Vagina (tissue), 2 donors: ENCODE measurements at places on chromosomes 4 and X.

DNA sequence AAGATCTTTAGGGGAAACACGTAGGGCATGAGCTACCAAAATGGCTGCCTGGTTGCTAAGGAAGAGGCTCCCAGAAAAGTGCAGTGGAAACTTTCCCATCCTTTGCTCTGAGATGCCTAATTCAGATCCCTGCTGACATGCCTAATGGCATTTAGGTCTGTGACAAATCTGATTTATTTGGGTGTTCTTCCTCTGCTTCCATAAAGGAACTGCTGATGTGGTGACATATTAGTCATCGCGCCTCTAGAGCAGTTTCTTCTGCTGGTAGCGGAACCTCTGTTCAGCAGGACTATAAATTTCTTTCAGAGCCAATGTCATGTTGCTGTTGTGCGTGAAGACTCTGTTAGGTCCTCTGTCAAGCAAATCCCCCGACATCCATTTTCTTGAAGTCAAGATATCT lies 310.0 kb downstream of the PDHA2 start:
- no peak for DNase-seq

DNA sequence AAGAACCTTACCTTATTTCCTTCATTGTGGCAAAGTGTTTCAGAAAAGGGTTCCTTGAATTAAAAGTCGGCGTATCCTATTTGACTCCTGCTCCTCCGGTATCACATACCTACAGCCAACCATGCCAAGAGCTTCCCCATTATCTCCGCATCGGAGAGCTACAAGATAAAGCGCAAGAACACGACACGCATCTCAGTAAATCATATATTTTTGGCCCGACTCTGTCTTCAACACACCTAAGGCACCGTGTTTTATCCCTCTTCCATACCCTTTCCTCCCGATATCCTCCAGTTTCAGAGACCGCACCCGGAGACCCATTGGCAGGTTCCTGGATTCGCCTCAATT lies 497 bp upstream of the THAP9 start:
- DNase-seq, result no peak

DNA sequence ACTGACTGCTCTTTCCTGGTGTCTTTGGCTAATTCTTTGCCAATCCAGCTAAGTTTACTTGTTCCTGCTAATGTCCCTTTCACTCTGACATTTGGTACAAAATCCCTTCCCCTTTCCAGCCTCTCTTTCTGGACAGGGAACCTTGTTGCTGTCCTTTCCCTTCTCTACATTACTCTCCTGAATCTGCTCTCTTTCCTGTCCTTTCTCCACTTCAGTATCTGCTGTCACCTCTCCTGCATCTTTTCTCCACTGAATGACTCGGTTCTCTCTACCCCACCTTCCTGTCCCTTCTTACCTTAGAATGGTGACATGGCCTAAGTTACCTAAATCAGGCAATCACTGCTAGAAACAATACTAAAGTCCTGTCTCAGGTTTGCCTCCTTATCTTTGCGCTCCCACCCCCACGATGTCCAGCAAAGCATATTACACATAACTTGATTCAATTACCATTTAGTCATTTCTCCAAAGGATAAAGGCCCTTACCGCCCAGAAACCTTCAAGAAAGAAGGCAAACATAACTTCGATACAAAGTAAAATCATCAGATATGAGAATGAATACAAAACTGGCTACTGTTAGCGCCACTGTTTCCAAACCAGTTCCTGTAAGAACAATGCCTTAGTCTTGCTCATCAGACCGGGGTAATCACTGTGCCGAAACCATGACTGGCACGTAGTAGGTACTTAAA lies 890 bp downstream of the BOD1L1 start:
- DNase-seq, result no peak

- no peak for DNase-seq
Measured at GRCh38 chr4:85228264-85228663, 246.7 kb upstream of the ARHGAP24 start.

DNA sequence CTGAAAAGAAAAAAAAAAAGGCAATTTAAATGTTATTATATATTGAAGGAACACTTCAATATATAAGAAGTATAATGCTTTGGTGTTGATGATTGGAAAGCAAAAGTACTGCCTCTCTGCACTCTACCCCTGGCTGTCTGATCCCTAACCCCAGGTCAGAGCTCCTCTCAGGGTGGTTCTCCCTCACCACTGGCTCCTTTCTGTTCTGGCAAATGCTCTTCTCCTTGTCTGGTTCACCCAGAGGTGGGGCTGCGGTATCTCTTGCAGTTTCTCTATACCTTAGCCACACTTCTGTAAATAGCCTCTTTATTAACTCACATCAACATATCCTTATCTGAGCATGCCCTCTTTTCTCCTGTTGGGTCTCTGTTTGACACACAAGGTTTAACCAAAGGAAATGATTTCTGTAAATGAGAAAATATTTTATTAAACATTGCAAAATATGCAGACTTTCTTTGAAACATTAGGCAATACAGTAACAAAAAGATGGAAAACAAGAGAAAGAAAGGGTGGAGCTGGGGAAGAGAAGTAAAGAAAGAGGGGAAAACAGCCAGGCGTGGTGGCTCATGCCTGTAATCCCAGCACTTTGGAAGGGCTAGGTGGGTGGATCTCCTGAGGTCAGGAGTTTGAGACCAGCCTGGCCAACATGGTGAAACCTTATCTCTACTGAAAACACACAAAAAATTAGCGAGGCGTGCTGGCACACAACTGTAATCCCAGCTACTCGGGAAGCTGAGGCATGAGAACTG lies 45.7 kb downstream of the ING2 start:
- no peak for DNase-seq
